ENCODE measurements at places on chromosomes 4 and X.
A peak's percentile ranks its signal among the peaks of the same experiment; 100 is the strongest.

DNA sequence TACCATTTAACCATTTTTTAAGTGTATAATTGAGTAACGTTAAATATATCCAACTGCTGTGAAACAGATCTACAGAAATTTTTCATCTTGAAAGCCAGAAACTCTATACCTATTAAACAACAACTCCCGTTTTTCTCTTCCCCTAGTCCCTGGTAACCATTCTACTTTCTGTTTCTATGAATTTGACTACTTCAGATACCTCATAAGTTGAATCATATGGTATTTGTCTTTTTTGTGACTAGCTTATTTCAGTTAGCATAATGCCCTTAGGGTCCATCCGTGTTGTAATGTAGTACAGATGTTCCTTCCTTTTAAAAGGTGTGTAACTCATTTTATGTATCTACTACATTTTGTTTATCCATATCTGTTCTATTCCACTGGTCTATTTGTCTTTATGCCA, 48.7 kb downstream of the STAG2 start:
- DNase-seq, result no peak

DNA sequence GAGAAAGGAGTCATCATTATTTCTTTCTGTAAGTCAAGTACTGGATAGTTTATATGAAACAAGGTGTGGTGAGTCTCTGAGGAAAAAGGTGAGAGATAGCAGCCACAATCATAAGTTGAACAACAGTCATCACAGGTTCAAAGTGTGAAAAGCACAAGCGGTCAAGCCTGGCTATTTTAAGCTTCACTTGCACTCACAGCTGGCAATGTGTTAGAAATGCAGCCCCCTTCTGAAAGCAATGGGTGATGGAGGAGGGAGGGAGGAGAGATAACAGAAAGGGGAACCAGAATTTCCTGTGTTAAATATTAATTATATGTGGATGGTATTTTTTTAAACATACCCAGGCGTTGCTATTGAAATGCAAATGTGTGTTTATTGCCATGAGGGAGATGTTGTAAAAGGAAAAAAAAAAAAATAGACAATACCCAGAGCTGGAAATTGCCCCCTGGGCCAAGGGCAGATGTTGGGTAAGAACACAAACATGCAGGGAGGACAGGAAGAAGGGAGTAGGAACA, 26.9 kb upstream of the BMP3 start:
- no peak for DNase-seq

- DNase-seq, result peak; percentile 53
These were observed 5.9 kb downstream of the UGDH start for GRCh38 chr4:39521253-39521919.

GRCh38 chr4:168842186-168842585, 167.9 kb downstream of the CBR4 start:
- DNase-seq, result no peak

DNA sequence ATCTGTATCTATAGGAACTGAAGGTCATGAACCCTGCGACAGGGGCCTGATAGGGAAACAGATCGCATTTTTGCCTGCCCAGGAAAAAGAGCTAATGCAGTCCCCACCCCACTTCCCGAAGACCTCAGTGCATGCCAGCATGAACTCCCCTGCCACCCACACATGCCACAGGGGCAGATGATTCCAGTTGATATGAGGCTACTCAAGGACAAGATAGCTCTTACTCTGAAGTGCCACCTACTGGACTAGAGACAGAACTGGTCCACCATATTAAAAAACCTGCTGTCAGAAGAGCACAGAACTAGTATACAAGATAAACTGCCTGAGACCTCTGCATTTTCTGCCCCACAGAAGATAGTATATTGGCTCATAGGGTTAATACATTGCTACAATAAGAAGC, 68.0 kb downstream of the YIPF7 start:
- DNase-seq, result no peak

GRCh38 chr4:140648716-140649308, 80.1 kb upstream of the UCP1 start:
- no peak for DNase-seq

- no peak for DNase-seq
These were observed 1477.2 kb upstream of the TENM3 start for GRCh38 chr4:180766045-180766444.
